Heart right ventricle (tissue), 16 donors: ENCODE measurements at places on chromosomes 4 and X.
A peak's percentile ranks its signal among the peaks of the same experiment; 100 is the strongest.

GRCh38 chrX:69293776-69294601 lies 128.7 kb upstream of the PJA1 start:
- DNase-seq, result no peak

GRCh38 chr4:17448689-17449088 lies 63.2 kb downstream of the QDPR start:
- no peak for DNase-seq

GRCh38 chr4:13548059-13548983 lies 4.0 kb upstream of the NKX3-2 start:
- DNase-seq, result no peak

DNA sequence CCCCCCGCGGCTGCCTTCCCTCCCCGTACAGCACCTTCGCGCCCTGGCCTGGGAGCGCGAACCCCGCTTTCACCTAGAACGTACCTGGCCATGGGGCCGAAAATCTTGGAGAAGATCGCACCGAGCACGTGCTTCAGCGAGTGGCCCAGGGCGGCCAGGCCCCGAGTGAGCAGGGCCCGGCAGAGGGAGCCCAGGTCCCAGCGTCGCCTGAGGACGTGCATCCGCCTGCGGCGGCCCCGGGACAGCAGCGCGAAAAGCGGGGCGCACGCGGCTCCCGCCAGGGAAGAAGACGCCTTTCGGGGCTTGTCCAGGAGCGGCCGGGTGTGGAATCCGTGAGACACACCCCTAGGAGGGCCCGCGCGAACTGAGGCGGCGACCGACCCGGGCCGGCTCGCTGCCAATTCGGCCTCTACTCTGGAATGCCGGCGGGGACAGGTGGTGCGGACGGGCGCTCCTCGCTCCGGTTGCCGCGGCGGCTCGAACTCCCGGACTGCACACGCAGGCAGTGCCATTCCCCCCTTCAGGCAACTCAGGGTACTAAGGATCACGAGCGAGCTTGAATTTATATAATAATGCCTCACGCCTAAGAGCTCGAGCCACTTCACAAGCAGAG lies at the start of gene HS6ST2:
Gene HS6ST2 (minus strand): TSS at position 539 of the 613 bp plus-strand sequence.
- peak; percentile 10 for DNase-seq

DNA sequence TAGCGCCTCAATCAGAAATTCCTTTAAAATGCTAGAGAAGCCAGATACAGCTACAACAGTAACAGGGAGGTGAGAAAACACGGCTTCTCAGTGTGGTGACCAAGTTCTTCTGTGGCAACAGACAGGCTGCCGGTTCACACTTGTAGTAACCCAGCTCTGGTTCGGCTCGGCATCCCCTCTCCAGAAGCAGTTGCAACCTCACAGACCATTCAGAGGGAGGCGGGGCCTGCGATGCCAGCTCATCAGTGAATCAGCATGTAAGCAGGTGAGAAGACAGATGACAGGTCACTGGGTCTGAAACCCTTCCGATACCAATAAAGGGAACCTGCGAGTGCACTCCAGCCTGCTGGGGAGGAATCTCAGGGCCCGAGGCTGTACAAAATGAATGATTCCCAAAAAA lies 251.0 kb downstream of the KCNIP4 start:
- no peak for DNase-seq

GRCh38 chrX:109739625-109740432 lies 6.8 kb upstream of the ACSL4 start:
- DNase-seq, result no peak

- DNase-seq, result no peak
These were observed 94.3 kb upstream of the AFAP1 start for GRCh38 chr4:8033829-8034528.

- no peak for DNase-seq
These were observed 166.5 kb upstream of the PPP1R2C start for GRCh38 chrX:42944381-42944998.

GRCh38 chrX:45472968-45473367 lies 272.3 kb upstream of the DIPK2B start:
- no peak for DNase-seq

GRCh38 chrX:154472685-154473632 lies 6.1 kb downstream of the LAGE3 start:
- no peak for DNase-seq

GRCh38 chr4:114267976-114268375 lies 288.5 kb upstream of the ARSJ start:
- no peak for DNase-seq

- no peak for DNase-seq
These were observed 53.6 kb downstream of the HHIP start for GRCh38 chr4:144699565-144699964.
